Heart right ventricle (tissue), 16 donors: ENCODE measurements at places on chromosomes 1 and 21.

GRCh38 chr1:153985341-153985912 lies 712 bp downstream of the RAB13 start:
- DNase-seq, result no peak

GRCh38 chr1:36457691-36458090 lies 6.5 kb downstream of the MRPS15 start:
- no peak for DNase-seq

DNA sequence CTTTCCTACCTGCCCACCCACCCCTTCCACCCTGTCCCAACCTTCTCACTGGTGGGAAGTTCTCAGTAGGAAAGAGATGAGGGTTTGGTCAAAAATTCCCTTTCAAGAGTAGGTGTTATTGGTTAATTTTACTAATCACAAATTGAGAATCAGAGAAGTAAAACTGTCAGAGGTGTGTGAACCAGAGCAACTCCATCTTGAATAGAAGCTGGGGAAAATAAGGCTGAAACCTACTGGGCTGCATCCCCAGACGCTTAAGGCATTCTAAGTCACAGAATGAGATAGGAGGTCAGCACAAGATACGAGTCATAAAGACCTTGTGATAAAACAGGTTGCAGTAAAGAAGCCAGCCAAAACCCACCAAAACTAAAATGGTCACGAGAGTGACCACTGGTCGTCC lies 11.5 kb downstream of the PLA2G2D start:
- DNase-seq, result no peak

DNA sequence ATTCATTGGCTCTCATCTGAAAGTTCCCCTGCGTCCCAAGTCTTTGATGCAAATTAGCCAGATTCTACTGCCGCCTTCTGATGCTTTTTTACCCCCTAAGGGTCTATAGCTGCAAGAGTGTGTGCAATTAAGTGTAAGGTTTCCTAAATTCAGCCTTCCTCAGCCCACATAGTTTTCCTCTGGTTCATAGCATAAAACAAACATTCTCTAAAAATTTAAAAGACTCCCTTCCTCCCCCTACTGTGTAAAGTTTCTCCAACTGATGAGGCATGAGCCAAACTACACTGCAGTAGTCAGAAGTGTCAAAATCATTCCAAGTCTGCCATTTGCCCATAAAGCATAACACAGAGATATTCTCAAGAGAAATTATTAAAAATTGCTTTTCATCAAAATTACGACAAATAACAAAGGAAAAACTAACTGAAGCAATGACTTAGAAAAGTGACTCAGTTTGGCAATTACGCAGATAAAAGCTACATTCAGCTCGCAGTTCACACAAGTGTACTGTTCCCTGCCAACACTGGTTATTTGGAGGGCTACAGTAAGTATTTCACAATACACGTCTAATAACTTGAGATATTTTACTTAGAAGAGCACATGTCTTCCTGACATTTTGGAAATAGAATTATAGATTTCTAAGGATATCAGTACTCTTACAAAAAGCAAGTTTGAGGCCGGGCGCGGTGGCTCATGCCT lies 15.4 kb downstream of the KCNH1 start:
- DNase-seq, result no peak

GRCh38 chr1:45952072-45952471 lies 148.7 kb downstream of the MAST2 start:
- no peak for DNase-seq

DNA sequence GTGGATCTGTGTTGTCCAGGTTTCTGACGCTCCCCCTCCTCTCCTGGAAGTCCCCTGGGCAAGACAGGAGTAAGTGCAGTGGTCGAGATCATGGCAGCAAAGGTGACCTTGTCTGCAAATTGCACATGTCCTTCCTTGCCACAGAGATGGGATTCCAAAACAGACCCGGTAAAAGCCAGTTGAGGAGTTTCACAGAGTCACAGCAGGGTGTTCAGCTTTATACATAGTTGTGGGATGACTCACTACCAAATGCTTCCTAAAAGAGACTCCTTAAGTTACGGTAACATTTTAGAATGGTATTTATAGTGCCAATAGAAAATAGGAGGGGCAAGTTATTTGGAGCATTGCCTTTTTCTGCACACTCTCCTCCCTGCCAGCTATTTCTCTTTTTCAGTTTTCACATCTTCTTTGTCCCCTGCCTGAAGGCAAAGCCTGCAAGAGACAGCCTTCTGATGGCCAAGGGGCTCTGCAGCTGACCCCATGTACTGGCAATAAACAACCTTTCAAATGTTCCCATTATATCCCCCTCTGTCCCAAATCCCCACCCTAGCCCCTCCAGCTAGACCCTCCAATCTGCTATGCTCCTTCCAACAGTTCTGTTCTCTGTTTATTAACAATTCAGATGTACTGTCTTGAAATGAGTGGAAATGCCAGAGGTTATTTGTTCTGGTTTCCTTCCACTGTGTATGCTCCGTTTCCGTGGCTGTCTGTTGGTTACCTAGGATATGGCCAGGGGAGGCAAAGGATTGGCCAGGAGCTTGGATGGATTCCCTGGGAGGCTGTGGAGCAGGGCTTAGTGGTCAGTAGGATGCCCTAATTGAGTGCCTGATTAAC lies 115.0 kb downstream of the TGFB2 start:
- no peak for DNase-seq

- DNase-seq, result no peak
Measured at GRCh38 chr1:34858901-34859445, 576 bp downstream of the SMIM12 start.

- no peak for DNase-seq
Measured at GRCh38 chr1:243471026-243471685, 215.3 kb downstream of the SDCCAG8 start.
